ENCODE measurements at places on chromosomes 6 and 20.

- DNase-seq: peak; percentile 23
These were observed 89.2 kb upstream of the STMND1 start for GRCh38 chr6:17012421-17013225.

- DNase-seq: no peak
These were observed 156.9 kb downstream of the CDKAL1 start for GRCh38 chr6:20691185-20691584.

- no peak for DNase-seq
These were observed 61.4 kb downstream of the PHF20 start for GRCh38 chr20:35833241-35833640.

- no peak for DNase-seq
These were observed 7.4 kb upstream of the PCK1 start for GRCh38 chr20:57553376-57554018.

DNA sequence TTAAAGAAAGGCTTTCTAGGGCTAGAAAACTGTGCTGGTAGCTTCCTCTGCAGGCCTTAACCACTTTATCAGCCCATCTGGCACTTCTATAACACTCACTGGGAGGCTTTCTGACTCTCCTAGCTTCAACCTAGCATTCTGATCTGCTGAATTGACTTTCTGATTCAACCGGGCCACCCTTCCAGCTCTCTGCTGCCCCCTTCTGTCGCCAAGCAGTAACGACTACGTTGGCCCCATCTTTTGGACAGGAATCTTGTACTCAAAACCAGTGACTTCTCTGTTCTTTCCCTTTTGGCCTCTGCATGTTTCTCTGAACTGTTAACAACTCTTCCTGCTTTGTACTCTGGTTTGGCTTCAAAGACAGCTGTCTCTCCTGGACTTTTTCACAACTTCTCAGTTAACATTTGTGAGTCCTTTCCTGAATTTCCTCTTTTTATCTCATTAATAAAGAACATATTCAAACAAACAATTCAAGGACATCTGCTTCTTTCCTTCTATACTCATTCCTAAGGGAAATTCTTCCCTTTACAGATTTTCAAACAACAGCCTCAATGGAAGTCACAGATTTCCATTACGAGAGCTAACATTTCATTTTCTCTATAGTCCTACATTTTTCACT is 43.9 kb upstream of the FAM135A start:
- DNase-seq: no peak

DNA sequence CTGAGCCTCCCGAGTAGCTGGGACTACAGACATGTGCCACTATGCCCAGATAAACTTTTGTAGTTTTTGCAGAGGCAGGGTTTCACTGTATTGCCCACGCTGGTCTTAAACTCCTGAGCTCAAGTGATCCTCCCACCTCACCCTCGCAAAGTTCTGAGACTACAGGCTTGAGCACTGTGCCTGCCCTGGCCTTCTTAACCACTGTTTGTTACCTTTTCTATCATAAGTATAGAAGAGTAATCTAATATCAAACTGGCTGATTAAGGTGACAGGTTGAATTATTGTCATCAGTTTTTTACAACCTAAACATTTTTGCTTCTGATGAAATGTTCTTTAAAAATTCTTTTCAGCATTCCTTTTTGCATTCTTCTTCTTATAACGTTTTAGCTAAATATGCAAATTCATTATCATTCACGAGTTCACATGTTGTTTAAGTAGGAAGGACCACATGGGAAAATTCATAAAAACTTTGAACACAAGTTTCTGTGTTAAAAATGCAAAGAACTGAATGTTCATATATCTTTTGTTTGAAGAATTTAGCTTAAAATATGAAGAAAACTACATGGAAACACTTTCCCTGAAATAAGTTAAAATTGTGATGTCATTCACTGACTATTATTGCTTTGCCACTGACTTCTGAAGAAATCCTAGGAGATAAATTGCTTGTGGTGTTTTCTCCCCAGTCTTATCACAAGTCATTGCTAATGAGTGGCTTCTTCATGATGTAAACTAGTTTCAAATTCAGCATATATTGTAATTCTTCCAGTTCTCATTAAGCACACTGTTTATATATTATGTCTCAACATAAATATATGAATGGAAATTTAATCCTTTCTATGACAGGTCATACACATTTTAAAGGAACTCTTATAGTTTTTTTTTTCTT is 106.7 kb downstream of the ADGRB3 start:
- DNase-seq: no peak

Data from upper lobe of left lung (tissue), 6 donors.